ENCODE measurements at places on chromosomes 7 and 10.

DNA sequence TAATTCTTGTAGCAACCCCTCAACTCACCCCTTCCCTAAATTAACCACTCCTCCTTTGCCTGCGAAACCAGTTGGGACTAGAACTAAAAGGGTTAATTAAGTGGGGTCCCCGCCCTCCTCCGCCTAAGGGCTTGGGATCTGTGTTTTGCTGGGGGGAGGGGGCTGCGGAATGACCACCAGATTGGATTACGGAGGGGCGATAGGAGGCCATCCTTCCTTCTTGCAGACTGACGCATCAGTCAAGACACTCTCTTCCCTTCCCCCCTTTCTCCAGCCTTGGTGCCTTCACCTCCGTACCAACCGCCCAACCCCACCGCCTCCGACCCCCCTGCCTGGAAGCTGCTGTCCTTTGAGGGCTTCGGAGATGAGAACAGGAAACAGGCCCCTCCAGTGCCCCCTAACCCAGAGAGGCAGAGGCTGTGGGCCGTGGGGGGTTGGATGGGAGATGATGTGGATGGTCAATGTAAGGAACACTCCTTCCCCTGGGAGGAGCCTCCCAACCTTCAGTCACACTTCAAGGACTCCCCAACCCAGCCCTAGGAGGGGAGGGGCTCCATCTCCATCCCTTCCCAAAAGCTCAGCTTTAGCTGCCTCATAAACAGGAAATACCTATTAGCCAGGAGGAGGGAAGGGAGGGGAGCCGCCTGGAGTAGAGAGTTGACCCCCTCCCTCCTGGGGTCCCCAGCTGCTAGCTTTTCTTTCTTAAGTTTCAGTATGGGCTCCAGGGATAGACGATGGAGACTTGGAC is 997 bp upstream of the LDB1 start:
- DNase-seq: no peak

DNA sequence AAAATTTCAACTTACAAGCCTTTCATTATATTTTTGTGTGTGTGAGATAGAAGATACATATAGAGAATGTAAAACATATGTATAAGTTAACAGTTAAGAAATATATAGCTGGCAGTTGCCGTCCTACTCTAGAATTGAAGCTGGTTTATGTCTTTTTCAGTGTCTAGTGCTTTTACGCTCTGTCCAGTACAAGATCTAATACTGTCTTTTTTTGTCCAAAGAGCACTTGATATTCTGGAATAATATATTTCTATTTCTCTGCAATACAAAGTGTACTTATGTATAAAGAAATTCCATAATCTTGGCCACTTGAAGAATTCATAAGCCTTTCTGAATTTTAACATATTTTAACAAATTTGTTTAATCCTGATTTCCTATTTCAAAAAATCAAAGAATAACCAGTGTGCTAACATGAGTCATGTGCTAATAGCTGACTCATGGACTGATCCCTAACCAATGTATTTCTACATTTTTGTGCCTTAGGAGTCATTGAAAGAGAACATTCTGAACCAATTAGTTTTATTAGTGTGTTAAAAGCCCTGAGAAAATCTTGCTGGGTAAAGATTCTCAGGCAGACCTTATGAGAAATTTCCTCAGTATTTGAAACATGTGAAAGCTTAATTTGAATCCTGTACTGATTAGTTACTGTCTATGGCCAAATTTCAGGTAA is 73.2 kb upstream of the CCAR1 start:
- DNase-seq: no peak

DNA sequence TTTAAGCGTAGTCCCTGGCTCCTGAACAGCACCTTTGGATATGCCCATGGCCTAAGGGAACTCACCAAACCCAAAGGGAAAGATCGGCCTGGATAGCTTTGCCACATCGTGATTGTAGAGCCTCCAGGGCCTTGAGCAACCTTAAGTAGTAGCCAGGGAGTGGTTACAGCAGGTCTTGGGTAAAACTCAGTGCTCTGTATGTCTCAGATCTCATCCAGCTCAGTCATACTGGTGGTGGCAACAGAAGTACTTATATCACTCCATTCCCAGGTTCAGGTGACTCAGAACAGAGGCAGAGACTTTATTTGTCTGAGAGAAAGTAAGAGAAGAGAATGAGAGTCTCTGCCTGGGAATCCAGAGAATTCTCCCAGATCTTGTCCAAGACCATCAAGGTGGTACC is 39.1 kb upstream of the AASS start:
- no peak for DNase-seq

DNA sequence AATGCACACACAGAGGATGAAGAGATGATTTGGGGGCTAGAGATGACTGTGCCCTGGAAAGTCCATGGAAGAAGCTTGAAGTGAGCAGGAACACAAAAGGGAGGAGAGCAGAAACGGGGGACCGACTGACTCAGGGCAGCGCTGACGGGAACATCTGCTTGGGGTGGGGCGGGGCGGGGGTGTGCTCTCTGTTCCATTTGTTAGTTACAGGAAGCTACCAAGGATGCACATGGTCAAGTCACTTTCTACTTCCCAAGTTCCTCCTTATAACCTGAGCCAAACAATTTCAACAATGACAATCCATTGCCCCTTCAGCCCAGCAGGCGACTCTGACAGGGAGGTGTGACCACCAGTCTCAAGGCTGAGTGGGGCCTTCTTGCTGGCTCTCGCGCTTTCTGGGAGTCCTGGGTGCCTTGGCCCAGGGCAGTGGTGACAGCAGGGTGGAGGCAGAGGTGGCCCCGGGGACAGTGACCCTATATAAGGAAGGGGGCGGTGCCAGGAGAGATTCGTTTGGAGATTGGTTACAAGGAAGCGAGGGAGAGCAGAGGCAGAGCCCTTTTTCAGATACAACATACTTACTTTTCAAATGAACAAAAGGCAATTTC is 39.6 kb downstream of the CLEC2L start:
- no peak for DNase-seq

GRCh38 chr7:152891160-152891621 is 131.6 kb downstream of the ACTR3B start:
- DNase-seq: no peak

- DNase-seq: peak; percentile 13
These were observed 566 bp downstream of the ZNF789 start for GRCh38 chr7:99473315-99473596.

- DNase-seq: no peak
These were observed 739.1 kb downstream of the MAGI2 start for GRCh38 chr7:78714356-78714755.

- DNase-seq: no peak
These were observed 64.7 kb downstream of the NOD1 start for GRCh38 chr7:30413864-30414263.

DNA sequence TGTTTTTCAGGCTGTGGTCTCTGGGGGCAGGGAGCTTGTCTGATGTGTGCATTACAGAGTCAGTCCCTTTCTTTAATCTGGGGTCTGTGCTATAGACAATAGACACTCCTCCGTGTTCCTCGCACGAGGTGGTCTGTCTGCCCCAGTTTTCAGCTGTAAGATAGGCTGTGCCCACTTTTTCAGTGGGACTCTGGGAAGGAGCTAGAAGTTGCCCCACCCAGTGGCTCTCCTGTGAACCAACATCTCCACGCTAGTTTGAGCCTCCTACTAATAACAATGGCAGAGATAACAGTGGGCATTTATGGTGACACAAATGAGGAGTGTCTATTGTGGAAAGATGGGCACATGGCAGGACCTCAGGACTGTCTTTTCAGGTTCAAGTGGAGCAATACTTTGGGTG is 44.0 kb downstream of the ADRB1 start:
- DNase-seq: no peak

- no peak for DNase-seq
These were observed 116.4 kb downstream of the ITGB8 start for GRCh38 chr7:20447021-20447650.

Measured in CD4-positive, alpha-beta T cell treated with Interferon alpha-2 for 1 hour (primary cell).